Cerebellar nuclear complex (tissue), 1 donor: ENCODE measurements at places on chromosomes 13 and 19.

GRCh38 chr13:90700340-90700739 is 647.1 kb upstream of the MIR17HG start:
- DNase-seq, result no peak

DNA sequence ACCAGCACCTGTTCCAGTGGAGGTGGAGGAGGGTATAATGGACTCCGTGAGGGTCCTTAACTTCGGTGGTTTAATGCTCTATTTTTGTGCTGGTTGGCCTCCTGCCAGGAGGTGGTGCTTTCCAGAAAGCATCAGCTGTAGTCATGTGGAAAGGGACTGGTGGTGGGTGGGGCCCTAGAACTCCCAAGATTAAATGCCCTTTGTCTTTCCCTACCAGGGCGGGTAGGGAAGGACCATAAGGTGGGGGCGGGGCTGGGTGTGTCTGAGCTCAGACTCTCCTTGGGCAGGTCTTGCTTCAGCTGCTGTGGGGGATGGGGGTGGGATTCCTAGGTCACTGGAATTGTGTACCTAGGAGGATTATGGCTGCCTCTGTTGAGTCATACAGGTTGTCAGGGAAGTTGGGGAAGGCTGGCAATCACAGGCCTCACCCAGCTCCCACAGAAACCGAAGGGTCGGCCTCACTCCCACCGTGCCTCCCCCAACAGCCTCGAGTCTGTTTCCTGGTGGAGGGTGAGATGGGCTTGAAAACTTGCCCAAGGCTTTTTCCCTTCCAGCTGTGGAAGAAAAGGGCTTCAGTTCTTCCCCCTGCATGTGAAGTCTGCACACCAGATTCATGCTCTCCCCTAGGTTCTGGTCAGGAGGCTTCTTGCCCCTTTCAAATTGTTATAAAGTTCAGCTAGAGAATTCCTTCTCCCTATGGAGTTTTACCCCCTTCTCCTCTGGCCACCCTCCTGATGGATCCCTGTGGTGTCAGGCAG is 60.3 kb upstream of the CLDN10 start:
- DNase-seq, result no peak

DNA sequence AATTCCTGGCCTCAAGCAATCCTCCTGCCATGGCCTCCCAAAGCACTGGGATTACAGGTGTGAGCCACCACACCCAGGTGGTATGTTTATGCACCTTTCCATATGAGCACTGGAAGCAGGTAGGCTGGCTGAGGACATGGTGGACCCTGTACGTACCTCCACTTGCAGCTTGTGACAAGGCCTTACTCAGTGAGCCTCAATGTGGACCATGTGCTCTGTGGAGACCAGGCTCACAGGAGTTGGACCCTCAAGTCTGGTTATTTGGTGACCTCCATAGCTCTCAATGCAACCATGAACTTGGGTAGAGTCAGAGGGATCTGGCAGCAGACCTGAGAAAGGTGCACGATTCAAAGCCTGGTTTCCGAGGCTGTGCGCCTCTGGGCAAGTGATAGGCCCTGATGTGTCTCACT is 5.5 kb downstream of the ACP4 start:
- no peak for DNase-seq

DNA sequence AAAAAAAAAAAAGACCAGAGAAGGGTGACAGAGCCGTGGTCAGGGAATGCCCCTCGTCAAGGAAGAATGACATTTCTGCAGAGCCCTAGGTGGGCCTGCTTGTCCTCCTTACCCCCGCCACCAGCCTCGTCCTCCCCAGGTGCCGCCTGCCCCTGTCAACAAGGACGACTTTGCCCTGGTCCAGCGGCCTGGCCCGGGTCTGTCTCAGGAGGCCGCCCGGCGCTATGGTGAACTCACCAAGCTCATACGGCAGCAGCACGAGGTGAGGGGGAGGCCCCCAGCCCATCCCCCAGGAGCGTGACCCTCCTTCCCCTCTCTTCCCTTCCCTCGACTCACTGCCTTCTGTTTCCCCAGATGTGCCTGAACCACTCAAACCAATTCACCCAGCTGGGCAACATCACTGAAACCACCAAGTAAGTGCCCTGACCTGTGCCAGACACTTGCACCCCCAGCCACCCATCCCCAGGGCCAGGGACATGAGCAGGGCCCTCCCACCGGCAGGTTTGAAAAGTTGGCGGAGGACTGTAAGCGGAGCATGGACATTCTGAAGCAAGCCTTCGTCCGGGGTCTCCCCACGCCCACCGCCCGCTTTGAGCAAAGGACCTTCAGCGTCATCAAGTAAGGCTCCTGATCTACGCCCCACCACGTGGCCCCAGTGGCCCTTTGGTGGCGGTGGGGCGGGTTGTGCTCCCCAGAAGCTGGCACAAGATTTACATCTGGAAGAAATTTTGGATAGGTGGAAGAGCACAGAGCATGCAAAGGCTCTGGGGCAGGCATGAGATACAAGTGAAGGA is 14.8 kb downstream of the PODNL1 start:
- DNase-seq, result no peak

DNA sequence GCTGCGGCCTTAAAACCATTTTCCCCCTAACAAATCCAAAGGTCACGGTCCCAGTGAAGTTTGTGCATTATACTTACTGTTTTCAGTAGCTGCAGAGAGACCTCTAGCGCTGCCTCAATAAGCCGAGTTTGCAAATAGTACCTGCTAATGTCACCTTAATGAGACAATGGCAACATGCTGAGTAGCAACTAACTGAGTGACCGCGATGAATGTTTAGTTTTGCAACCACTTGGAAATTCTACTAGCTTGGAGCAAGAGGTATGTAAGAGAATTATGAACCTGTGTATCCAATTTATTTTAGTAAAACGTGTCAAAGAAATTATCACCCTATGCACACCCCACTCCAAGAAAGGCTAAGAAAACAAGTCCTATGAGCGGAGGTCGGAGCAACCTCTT is 1.2 kb downstream of the KPNA3 start:
- DNase-seq, result no peak

DNA sequence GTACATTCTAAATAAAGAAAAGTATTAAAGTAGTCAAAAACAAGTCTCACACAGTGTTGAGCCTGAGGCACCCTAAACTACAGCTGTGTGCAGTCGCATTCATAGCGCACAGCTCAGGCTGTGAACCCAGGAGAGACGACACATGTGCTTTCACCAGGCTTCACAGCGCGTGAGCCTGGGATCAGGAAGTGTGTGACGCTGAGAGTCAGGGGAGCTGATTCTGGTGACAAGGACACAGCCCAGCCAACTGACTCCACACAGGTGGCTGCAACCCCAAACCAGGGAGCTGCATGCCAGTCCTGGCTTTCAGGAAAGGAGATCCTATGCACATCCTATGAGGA is 41.6 kb downstream of the COL4A1 start:
- no peak for DNase-seq

DNA sequence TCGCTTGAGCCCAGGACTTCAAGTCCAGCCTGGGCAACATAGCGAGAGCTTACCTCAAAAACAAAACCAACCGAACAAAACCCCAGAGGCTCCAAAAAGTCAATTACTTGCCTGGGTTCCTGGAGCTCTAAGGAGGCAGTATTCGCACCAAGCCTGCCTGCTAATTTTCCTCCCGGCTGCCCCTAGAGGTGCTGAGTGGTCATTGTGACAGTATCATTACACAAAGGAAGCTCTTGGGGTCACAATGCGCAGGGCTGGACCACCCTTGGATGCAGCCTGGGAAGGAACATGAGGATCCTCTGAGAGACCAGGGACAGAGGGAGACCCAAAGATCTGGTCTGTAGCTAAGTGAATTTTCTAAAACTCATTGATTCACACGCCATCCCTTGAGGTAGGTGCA is 8.5 kb upstream of the PEX11G start:
- no peak for DNase-seq

DNA sequence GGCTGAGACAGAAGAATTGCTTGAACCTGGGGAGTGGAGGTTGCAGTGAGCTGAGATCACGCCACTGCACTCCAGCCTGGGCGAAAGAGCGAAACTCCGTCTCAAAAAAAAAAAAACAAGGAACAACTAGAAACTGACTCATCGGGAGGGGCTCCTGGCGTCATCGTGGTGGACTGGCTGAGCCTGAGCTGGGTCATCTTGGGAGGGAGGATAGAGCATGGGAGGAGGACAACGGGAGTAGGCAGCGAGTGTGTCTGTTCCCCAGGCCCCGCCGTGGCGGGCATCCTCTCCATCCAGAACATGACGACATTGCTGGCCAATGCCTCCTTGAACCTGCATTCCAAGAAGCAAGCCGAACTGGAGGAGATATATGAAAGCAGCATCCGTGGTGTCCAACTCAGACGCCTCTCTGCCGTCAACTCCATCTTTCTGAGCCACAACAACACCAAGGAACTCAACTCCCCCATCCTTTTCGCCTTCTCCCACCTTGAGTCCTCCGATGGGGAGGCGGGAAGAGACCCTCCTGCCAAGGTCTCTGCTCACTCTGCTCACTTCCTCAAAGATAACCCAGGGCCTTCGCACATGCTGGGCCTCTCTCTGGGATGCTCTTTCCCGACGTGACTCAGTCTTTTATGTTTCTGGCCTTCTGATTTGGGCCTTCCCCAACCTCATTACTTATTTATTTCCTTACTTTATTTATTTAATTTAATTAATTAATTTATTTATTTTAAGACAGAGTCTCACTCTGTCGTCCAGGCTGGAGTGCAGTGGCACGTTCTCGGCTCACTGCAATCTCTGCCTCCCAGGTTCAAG is 16.6 kb downstream of the DDX39A start:
- no peak for DNase-seq

DNA sequence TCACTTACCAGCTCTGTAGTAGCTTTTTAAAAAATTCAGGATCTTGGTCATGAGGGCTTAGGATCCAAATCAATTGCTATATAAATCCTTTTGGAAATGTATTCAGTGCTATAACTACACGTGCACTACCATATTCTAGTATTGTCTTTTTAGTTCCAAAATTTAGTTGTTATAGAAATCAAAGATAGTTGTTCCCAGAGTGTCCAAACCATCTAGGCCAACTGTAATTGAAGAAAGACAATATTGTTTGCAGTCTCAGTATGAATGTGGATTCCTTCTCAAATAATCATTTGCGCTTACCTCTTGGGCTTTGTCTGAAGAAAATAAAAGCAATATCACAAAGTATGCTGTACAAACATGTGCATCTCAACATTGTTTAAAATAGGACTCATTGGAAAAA is 184.1 kb upstream of the EDNRB start:
- no peak for DNase-seq

GRCh38 chr13:109587689-109588088 is 198.7 kb downstream of the IRS2 start:
- no peak for DNase-seq

GRCh38 chr19:11693505-11694499 is 44.9 kb downstream of the ZNF823 start:
- DNase-seq, result no peak

GRCh38 chr13:48866249-48866648 is 109.5 kb upstream of the FNDC3A start:
- DNase-seq, result no peak

DNA sequence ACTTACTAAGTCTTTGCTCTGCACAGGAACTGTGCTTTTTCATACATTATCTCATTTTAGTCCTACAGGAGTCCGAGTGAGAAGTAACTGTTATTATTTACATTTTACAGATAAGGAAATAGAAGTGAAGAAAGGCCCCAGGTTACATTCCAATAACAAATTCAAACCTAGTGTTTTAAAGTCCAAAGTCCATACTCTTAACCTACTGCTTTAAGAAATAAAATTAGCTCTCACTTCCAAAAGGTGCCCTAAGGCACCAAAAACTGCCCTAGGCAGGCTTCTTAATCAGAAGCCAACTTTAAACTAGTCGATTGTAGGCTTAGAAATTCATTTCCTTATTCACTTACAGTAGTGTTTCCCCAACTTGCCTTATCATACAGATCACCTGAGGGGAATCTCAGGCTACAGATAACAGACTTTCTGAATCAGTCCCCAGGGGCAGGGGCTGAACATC is 555.9 kb downstream of the DIAPH3 start:
- no peak for DNase-seq

DNA sequence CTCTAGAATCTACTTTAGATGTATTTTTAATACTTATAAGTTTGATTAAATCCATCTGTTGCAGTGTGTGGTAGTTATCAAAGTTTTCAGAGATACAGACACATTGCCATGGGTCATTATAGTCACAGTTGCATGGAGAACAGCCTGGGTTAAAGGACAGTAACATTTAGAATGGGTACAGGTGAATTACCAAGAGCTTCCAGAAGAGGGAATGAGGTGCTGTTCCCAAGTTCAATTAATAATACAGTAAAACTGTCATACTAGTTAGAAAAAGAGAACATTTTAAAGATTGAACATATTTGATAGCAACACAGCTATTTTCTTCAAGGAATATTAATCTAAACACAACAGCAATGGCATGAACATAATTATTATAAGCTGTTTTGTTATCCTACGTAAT is 322.6 kb upstream of the SLC10A2 start:
- no peak for DNase-seq

GRCh38 chr19:6425732-6426620 is 1.4 kb upstream of the KHSRP start:
- DNase-seq, result no peak

GRCh38 chr19:19033176-19033425 is 216 bp downstream of the SUGP2 start:
- DNase-seq, result no peak

DNA sequence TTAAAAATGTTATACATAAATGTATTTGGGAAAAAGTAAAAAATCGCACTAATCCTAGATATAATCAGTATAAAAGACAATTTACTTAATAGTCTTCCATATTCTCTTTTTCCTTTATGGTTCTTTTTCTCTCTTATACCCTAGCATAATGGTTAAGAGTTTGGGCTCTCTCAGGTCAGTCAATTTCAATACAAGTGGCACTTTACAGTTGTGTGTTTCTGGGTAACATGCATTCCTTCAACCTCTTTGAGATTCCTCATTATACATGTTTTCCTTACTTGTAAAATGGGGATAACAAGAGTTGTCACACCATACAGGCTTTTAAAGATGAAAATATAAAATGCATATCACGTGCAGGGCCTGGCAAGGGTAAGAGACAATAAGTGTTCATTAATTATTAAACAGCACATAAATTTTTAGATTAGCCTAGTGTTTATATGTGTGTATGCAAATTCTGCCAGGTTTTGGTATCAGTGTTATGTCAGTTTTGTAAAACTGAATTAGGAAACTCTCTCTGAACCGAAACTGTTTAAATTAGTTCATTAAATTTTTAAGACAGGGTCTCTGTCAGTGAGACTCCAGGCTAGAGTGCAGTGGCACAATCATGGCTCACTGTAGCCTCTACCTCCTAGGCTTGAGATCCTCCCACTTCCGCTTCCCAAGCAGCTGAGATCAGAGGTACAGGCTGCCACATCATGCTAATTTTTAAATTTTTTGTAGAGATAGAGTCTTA is 49.8 kb downstream of the ELF1 start:
- no peak for DNase-seq

- DNase-seq, result no peak
Measured at GRCh38 chr19:8148410-8149260, 757 bp downstream of the FBN3 start.

DNA sequence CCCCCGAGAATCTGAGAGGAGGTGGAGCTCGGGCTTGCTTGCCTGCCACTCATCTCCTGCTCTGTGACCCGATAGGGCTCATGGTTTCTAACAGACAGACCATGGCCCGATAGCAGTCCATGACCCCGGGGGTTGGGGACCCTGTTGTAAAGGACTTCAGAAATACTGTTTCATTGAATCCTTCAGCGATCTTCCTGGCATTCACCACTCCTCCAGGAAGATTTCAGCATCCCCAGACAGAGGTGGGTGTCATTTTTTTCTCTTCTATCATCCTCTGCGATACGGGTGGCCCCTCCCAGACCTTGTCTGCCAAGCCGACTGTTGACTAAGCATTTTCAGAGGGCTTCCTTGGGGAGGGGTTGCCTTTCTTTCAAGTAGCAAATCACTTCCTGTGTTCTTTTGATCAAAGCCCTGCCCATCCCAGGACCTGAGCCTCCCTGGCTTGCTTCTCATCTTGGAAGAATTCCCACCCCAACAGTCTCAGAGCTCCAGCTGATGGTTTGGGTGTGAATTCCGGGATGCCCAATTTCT is 1.7 kb downstream of the MYO1F start:
- no peak for DNase-seq
